Glutamatergic neuron (in vitro differentiated cells): ENCODE measurements at places on chromosomes 5 and 9. TPM values are rescaled to one million over a fixed set of nuclear protein-coding genes. Genes with fewer than 3 reads are reported as not detected.
A peak's percentile ranks its signal among the peaks of the same experiment; 100 is the strongest.

DNA sequence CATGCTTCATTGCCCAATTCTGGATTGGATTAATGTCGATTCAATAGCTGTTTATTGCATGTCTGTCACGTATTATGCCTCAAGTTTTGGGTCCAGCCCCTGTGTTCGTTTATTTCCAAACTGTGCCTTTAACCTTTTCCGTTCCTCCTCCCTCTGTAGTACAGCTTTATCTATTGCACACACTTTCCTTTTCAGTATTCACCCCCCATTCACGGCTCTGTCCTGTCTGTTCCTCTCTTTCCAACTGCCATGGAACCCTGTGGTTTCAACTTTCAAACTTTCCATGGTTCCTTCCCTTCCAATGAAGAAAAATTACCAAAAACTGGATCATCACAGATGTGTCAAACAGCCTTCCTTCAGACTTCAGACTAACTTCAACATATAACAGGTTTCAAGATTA, 17.1 kb downstream of the SMARCA2 start:
- no peak overlapping the region for H3K27ac ChIP-seq
- no peak for DNase-seq
- no peaks in the 10 kb centered on the region for H3K4me1 ChIP-seq
- no peak overlapping the region for H3K4me3 ChIP-seq

- H3K36me3 ChIP-seq: no peaks in the 10 kb centered on the region
- no peak overlapping the region for H3K4me3 ChIP-seq
- no peaks in the 10 kb centered on the region for H3K27me3 ChIP-seq
- DNase-seq: no peak
- H3K27ac ChIP-seq: no peak overlapping the region
- H3K4me1 ChIP-seq: no peaks in the 10 kb centered on the region
Observed at GRCh38 chr9:6048039-6048438, 32.6 kb upstream of the RANBP6 start.

DNA sequence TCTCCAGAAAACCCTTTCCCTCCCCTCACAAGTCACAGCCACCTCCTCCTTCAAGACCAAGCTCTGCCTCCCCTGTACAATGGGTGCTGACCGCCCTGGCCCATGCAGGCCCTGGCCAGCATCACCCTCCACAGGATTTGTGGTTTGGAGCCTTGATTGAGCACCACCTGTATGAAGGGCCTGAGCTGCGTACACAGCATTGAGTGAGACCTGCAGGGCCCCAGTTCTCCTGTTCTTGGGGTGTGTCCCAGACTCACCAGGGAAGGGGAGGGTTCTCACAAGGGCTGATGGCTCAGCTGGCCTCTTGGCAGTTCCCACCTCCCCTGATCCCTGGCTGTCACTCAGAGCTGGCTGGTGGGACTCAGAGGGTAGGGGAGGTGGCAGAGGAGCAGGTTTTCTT, 63.7 kb upstream of the IER5L start:
- no peak overlapping the region for H3K27ac ChIP-seq
- peaks cover 4% of the 10 kb centered on the region for H3K27me3 ChIP-seq
- H3K36me3 ChIP-seq: no peaks in the 10 kb centered on the region
- DNase-seq: no peak
- H3K4me3 ChIP-seq: no peak overlapping the region
- peaks cover 3% of the 10 kb centered on the region for H3K4me1 ChIP-seq

DNA sequence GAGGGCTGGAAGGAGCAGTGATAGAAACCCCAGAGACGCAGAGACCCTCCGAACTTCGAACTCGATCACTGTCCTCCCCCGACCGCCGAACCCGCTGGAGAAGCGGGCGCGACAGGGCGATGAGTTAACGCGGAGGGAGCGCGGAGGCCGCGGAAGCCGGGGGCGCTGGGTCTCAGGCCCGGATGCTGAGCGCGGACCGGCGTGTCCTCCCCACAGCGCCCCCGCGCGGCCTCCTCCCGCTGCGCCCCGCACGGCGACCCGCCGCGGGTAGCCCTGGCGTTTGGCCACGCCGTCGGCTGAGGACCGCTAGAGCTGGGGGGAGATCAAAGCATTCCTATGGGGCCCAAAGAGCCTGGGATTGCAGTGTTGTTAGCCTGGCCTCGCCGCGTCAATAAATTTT, 7.7 kb upstream of the DMRT2 start:
- DNase-seq: peak; percentile 89
- H3K27me3 ChIP-seq: peaks cover 17% of the 10 kb centered on the region
- peaks cover 3% of the 10 kb centered on the region for H3K4me1 ChIP-seq
- peak overlapping the region; percentile 12 for H3K27ac ChIP-seq
- peak overlapping the region; percentile 88 for H3K4me3 ChIP-seq

- no peak overlapping the region for H3K27ac ChIP-seq
- no peaks in the 10 kb centered on the region for H3K4me1 ChIP-seq
- DNase-seq: no peak
- H3K36me3 ChIP-seq: no peaks in the 10 kb centered on the region
- H3K4me3 ChIP-seq: no peak overlapping the region
Observed at GRCh38 chr5:36526537-36526936, 79.9 kb upstream of the SLC1A3 start.

- H3K36me3 ChIP-seq: no peaks in the 10 kb centered on the region
- no peak for DNase-seq
- no peak overlapping the region for H3K27ac ChIP-seq
Observed at GRCh38 chr9:93011114-93011513, 47.4 kb upstream of the SUSD3 start.

DNA sequence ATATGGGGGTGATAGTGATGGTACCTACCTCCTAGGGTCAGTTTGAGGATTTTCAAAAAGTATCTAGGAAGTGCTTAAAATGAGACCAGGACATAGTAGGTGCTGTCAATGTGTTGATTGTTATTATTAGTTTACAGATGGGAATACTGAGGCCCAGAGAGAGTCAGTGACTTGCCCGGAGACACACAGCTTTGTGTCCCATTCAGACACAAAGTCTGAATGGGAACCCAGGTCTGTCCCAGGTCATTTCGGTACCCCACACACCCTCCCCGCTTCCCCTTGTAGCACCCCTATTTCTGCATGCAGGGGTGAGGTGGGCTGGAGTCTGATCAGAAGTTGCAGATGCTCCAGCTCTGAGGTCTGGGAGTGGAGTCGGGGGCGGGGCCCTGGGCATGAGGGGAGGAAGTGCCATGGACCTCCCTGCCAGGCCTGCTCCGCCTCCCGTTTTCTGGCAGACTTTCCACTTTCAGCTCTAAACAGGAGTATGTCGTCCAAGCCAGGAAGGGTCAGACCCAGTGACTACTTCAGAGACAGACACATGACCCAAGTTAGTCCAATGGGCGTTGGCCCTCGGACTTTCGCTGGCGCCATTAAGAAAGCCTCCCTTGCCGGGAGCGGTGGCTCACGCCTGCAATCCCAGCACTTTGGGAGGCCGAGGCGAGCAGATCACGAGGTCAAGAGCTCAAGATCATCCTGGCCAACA, 3.2 kb upstream of the DBN1 start:
- no peak overlapping the region for H3K4me3 ChIP-seq
- peak overlapping the region; percentile 62 for H3K27ac ChIP-seq
- H3K27me3 ChIP-seq: peaks cover 32% of the 10 kb centered on the region
- DNase-seq: no peak
- no peaks in the 10 kb centered on the region for H3K36me3 ChIP-seq

DNA sequence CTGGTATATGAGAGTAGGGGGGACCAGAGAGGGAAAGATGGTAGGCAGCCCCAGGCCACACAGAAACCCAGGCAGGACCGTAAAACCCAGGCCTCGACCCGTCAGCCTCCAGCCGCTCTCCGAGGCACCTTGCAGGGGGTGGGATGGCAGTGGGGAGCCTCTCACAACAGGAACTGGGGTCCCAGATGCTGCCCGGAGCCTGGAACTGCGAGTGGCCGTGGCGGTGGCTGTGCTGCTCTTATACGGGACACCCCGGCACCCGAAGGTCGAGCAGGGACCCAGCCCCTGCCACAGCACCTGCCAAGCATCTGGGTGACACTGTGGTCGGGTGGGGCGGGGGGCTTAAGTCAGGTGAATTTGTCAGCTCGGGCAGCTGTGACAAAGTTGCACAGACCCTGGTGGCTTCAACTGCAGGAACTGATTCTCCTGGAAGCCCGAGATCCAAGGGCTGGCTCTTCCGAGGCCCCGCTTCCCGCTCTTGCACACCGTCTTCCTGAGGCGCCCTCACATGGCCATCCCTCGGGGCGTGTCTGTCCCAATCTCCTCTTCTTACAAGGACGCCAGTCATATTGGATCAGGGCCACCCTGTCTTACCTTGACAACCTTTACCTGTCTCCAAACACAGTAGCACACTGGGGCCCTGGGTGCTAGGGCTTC, 47.6 kb upstream of the EGFL7 start:
- no peaks in the 10 kb centered on the region for H3K27me3 ChIP-seq

- H3K4me1 ChIP-seq: no peaks in the 10 kb centered on the region
- no peaks in the 10 kb centered on the region for H3K36me3 ChIP-seq
- no peaks in the 10 kb centered on the region for H3K27me3 ChIP-seq
Observed at GRCh38 chr9:121059998-121060636, 10.0 kb upstream of the C5 start.

GRCh38 chr9:99825172-99826046, 3.7 kb downstream of the NR4A3 start:
- peaks cover 6% of the 10 kb centered on the region for H3K36me3 ChIP-seq
- DNase-seq: peak; percentile 40
- peaks cover 6% of the 10 kb centered on the region for H3K4me1 ChIP-seq
- peaks cover 39% of the 10 kb centered on the region for H3K27me3 ChIP-seq

- peaks cover 2% of the 10 kb centered on the region for H3K4me1 ChIP-seq
- no peak overlapping the region for H3K27ac ChIP-seq
- no peaks in the 10 kb centered on the region for H3K27me3 ChIP-seq
- H3K36me3 ChIP-seq: no peaks in the 10 kb centered on the region
- no peak overlapping the region for H3K4me3 ChIP-seq
Observed at GRCh38 chr5:101677961-101678360, 618.1 kb downstream of the SLCO4C1 start.

- peaks cover 7% of the 10 kb centered on the region for H3K36me3 ChIP-seq
- H3K27me3 ChIP-seq: no peaks in the 10 kb centered on the region
- no peak for DNase-seq
Observed at GRCh38 chr9:77495834-77496671, 152.1 kb downstream of the GNA14 start.

DNA sequence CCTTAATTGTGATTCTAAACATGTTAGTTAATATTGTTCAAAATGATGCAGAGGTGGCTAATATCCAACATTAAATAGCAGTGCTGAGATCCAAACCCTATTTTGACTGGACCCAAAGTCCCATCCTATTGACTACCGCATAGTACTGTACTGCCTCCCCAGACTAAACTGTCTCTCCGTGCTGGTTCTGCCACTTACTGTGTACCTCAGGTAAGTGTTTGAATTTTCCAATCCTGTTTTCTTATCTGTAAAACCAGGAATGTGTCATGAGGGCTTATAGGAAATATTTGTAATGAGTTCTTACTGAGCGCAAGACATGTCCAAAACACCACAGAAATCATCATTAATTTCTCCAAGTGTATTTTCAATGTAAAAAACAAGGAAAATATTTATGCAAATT, 209.2 kb upstream of the CD180 start:
- DNase-seq: no peak
- no peaks in the 10 kb centered on the region for H3K36me3 ChIP-seq
- no peaks in the 10 kb centered on the region for H3K27me3 ChIP-seq
- H3K4me3 ChIP-seq: no peak overlapping the region
- H3K4me1 ChIP-seq: peaks cover 2% of the 10 kb centered on the region
- no peak overlapping the region for H3K27ac ChIP-seq

DNA sequence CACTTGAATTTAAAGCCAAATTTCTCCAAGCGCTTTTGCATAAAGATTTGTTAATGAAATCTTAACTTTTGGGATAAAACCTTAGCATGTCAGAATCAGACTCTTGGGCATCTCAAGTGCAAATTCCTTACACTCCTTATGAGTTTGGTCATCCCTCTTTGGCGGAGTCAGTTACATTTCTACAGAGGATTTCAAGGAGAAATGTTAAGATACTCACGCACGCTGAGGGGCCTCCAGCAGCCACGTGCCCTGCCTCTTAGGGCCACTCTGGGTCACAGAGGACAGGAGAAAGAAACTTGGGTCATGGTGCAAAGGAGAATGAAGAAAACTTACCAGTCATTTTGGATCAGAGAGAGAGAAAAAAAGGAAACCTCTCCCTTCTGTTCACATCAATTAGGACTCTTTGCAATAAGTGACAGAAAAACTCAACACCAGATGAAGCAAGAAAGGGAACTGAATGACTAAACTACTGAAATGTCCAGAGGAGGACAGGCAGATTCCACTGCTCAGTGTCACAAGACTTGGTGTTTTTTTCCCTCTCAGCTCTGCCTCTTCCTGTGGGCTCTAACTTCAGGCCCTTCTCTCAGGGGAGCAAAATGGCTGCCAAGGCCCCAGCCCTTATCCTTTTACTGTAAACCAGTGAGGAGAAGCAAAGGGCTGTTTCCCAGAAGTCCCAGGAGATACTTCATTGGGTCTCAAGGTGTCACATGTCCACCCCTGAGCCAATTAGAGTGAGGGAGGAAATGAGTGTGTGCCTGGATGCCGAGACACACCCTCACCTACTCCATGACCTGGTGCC, 63.3 kb upstream of the NFIL3 start:
- H3K27me3 ChIP-seq: peaks cover 2% of the 10 kb centered on the region
- no peaks in the 10 kb centered on the region for H3K36me3 ChIP-seq
- H3K4me3 ChIP-seq: no peak overlapping the region
- H3K4me1 ChIP-seq: peaks cover 17% of the 10 kb centered on the region

DNA sequence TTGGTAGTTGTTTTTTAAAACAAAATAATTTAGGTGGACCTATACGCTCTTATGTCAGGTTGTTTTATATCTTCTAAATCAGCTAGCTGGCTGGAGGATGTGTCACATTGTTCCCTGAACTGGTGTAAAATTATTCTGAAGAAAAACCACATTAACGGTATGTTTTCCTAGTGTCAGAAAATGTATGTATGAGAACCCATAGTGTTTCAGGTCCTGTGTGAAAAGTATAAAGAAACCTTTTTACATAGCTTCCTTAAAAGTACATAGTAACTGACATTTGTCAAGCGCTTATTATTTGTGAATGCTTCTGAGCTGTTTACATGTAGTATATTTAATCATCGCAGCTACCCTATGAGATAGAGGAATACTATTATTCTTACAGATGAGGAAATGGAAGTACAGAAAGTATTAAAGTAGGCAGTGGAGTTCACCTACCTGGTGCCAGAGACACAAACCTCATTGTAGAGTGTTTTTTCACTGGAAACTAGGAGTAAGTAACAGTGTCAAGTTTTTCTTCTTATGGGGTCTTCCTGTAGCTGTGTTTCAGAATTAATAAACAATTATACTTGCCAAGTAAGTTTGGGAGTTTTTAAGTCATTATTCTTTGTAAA, 10.4 kb upstream of the FAM120AOS start:
- H3K36me3 ChIP-seq: no peaks in the 10 kb centered on the region
- no peaks in the 10 kb centered on the region for H3K27me3 ChIP-seq
- H3K4me1 ChIP-seq: peaks cover 23% of the 10 kb centered on the region

GRCh38 chr9:137147091-137147792, 8.3 kb downstream of the GRIN1 start:
- peaks cover 11% of the 10 kb centered on the region for H3K27me3 ChIP-seq
- H3K36me3 ChIP-seq: no peaks in the 10 kb centered on the region
- no peak overlapping the region for H3K4me3 ChIP-seq
- DNase-seq: no peak
- H3K4me1 ChIP-seq: no peaks in the 10 kb centered on the region

Gene DAPK1
- 384 TPM for total RNA-seq

Gene PCDHB10
- 17.7 TPM for total RNA-seq

Gene MEGF10
- 0.69 TPM for total RNA-seq
